ENCODE measurements at places on chromosomes 5 and 9. TPM values are rescaled to one million over a fixed set of nuclear protein-coding genes. Genes with fewer than 3 reads are reported as not detected.

PDE6A gene
- polyA plus RNA-seq = not detected

AK8 gene
- polyA plus RNA-seq = 0.77 TPM

GAS1 gene
- polyA plus RNA-seq = 1.0 TPM

ENTPD2 gene
- polyA plus RNA-seq = not detected

CCDC192 gene
- not detected for polyA plus RNA-seq

PHYHD1 gene
- polyA plus RNA-seq = not detected

KIAA1958 gene
- polyA plus RNA-seq = 3.7 TPM

FCN1 gene
- polyA plus RNA-seq = not detected

C5orf58 gene
- not detected for polyA plus RNA-seq

ANKRD31 gene
- 0.42 TPM for polyA plus RNA-seq

All from Purkinje cell (primary cell).